ENCODE measurements at places on chromosomes 4 and X.

DNA sequence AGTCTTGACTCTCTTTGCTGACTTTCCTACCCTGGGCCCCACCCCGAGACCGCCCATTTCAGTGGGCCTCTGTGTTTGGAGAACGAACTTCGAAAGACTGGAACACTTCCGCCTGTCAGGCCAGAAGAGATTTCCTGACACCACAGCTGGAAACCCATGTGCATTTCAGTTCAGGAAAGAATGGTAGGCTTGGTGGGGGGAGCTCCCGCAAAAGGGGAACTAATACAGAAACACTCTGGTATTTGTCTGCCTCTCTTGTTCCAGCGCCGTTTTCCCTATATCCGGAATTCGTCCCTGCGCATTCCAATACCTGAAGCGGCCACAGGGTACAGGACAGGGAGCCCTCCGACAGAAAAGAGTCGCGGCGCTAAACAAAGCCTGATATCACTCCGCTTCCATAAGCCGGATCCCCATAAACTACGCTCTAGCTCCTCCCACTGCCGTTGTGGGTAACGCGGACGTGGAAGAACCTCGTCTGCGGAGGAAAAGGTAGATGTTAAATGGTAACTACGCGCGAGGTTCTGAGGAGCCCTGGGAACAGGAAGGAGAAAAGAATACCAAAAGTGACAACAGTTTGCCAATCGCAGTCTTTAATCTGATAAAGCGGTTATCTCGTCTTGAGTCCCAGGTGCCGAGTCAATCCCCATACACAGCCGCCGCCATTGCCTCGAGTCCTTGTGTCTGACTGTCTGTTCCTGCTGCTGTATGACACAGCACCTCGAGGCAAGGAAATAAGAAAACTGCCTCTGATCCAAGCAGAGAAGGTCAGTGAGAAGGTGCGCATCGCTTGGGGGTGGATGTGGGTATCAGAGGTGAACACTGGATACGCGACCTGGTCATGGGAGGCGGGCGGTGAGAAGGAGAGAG is at the start of gene ARMCX5:
Gene ARMCX5 (plus strand): TSS at position 432 of the 867 bp plus-strand sequence. CDS start 2,627 bp downstream, outside the sequence.
- peak; percentile 58 for DNase-seq

DNA sequence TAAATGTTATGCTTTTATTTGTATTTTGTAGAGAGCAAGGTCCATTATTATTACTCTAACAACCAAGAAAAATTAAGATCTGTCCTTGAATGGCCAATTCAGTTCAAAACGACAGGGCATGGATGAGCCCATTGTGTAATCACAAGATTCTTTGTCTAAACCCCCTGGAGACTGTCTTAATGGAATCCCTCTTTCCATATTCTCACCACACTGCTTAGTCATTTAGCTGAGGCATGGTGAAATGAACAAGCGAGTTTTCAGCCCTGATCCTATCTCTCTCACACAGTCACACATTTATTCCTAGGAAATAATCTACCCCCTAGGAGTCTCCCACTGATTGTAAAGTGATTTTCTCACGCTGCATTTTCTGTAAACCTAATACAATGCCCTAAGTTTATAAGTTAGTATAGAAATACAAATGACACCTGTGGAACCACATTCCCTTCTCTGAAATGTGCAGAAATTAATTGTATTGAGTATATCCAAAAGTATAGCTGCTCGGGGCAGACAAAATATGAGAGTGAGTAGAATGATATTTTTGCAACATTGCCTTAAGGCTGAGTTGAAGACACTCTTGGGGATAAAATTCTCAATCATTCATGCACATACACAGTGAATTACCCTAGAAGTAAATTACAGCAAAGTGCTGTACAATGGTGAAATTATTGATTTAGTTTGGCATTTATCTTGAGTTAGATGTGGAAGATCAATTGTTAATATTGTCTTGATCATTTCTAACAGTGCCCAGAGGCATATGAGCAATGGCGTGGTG is 119.7 kb upstream of the PCDH7 start:
- no peak for DNase-seq

- DNase-seq = no peak
Observed at GRCh38 chr4:151961456-151961855, 200.6 kb upstream of the GATB start.

- no peak for DNase-seq
Observed at GRCh38 chr4:132395561-132395960, 753.5 kb upstream of the PCDH10 start.

GRCh38 chr4:135694066-135694465 is 1492.5 kb upstream of the PABPC4L start:
- DNase-seq = no peak

DNA sequence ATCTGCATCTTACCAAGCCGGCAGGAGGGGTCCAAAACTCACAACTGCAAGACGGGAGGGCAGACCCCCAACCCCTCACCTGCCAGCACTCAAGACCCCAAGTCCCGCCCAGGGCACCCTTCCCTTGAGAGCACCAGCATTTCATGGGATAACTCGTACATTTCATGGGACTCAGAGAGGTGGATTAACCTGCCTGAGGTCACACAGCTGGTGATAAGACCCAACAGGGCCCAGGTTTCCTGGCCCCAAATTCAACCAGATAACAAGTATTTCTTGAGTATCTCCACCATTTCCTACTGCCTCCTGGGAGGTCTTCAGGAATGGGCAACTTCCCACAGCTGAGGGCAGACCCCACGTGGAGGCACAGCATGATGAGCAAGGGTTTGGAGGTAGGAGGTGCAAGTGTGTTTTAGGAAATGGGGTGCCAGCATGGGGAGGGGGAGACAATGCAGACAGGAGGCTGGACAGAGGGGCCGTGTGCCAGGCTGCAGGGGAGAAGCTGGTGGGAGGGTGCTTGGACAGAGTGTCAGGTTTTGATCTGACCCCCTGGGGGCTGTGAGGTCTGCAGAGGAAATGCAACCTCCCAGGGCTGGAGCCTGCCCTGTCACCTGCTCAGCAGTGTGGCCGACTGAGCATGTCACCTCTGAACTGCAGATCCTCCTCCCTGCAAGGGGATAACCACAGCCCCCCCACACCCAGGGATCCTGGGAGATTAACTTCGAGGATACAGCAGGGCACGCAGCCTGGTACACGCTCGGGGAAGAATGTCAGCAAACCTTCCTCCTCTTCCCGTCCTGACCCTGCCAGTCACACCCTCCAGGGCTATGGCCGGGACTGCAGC is 4.4 kb downstream of the ADRA2C start:
- DNase-seq = no peak

DNA sequence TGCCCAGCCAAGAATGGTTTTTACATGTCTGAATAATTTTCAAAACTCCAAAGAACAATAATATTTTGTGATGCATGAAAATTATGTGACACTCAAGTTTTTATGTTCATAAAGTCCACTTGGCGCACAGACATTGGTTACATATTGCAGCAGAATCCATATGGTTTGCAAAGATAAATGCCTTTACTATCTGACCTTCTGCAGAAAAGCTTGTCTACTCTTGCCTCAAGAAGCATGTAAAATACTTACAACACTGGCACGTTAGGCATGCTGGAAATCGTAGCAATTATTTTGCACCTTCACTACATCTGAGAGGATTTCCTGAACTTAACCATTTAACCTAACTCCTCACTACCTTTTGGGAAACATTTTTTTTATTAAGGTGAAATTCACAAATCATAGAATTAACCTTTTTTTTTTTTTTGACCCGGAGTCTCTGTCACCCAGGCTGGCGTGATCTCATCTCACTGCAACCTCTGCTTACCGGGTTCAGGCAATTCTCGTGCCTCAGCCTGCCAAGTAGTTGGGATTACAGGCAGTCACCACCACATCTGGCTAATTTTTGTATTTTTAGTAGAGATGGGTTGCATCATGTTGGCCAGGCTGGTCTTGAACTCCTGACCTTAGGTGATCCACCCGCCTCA is 3.5 kb upstream of the XG start:
- no peak for DNase-seq

DNA sequence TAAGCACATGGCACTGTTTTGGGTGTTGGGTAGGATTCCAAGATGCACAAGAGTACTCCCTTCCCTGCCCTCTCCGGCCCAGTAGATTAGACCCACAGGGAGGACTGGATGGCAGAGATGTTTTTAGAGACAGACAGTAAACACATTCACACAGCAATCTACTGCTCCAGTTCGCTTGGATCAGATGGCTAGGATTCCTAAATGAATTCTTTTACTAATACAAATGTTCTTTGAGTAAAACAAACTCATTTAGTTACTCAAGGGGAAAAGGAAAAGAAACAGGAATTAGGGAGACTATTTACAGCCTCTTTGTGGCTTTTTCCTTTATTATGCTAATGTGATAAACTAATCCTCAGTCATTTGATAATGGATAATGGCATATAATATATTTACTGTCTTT is 5.9 kb downstream of the SNX25 start:
- no peak for DNase-seq

- DNase-seq = no peak
Observed at GRCh38 chr4:174600391-174600790, 78.1 kb upstream of the HPGD start.

DNA sequence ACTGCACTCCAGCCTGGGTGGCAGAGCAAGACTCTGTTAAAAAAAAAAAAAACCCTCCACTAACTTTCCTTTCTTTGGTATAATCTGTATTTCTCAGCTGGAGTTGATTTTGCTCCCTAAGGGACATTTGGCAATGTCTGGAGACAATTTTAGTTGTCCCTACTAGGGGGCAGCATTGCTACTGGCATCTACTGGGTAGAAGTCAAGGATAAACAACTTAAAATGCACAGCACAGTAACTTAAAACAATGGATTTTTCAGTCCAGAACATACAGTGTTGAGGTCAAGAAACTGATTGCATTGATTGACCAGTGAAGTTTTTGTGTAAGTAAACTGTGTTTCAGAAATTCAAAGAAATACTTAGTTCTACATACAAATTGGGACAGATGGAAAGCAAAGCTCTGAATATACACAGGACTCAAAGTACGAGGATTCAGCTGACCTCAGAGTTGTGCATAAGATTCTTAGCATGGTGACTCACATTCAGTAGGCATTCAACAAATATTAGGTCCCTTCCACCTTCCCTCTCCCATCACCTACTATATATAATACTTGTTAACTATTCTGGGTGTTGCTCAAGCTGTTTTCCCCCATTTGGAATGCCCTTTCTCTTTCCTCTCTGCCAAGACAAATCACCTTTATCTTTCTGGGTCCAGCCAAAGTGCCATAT is 8.8 kb downstream of the DDX53 start:
- no peak for DNase-seq

GRCh38 chrX:700936-701335 is 70.3 kb downstream of the SHOX start:
- no peak for DNase-seq

DNA sequence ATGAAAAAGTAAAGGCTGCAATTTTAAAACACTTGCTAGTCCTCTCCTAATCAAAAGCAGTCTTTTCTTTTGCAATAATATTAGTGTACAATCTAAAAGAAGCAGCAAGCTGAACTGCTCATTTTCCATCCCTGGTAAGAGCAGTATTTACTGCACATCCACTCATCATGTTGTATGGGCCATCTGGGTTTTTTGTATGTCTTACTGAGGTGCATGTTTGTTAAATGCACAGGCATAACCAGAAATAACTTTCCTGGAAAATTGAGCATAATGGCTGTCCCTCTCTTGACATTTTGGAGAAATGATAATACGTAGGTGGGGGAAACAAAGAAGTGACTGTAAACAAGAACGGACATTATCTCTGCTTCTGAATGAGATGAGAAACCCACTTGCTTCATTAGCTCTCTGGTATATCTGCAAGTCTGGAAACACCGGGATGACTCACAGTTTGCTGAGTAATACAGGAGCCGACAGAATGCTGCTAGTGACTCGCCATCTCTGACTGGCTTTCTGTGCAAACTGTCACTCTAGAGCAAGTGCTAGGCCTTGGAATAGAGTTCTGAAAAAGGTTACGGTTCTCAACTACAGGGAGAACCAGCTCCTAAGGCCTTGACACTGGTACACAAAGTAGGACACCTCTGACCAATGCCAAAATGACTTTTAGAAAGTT is 85.7 kb upstream of the MTM1 start:
- no peak for DNase-seq

- DNase-seq = no peak
Observed at GRCh38 chr4:52659722-52660261, 691 bp upstream of the USP46 start.

Measured in hematopoietic multipotent progenitor cell treated with erythropoietin and hydrocortisone succinate and interleukin-3 and kit ligand, for 17 days (in vitro differentiated cells).